ENCODE measurements at places on chromosomes 5 and 9.

DNA sequence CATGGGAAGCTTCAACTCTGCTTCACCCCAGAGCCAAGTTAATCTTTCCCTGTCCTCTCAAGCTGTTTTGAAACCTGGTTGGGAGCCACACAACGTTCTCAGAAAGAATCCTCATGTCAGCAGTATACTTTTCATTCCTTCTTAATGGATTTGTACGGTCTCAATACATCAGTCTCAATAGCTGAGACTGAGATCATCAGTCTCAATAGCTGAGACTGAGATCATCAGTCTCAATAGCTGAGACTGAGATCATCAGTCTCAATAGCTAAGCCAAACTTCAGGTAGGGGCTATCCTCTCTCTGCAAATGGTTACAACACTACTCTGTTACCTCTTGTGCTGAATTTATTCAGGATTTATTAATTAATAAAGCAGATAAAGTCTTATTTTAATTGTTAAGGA lies 1317.4 kb upstream of the CDH9 start:
- no peak for DNase-seq

GRCh38 chr9:122095010-122095767 lies 2.1 kb upstream of the TTLL11 start:
- peak; percentile 33 for DNase-seq

GRCh38 chr5:38274370-38274769 lies 16.0 kb downstream of the EGFLAM start:
- DNase-seq = no peak

GRCh38 chr5:55345327-55345726 lies 37.5 kb downstream of the MTREX start:
- DNase-seq = no peak

DNA sequence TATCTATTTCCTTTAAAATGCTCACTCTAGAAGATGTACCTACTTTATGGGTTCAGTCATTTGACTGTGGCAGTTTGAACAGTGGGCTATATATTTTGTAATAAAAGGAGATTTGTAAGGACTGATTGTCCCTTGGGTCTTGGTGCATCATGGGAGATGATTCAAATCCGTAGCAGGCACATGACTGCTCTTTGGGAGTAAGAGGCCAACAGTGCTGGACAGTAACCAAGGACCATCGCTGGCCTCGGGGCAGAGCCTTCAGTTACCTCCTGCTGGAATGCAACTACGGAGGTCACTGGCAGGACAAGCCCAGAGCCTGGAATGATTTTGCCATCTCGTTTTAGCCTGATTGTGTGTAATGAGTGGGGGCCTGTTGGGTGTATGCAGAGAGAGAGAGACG lies 7.0 kb upstream of the MAMDC2 start:
- no peak for DNase-seq

DNA sequence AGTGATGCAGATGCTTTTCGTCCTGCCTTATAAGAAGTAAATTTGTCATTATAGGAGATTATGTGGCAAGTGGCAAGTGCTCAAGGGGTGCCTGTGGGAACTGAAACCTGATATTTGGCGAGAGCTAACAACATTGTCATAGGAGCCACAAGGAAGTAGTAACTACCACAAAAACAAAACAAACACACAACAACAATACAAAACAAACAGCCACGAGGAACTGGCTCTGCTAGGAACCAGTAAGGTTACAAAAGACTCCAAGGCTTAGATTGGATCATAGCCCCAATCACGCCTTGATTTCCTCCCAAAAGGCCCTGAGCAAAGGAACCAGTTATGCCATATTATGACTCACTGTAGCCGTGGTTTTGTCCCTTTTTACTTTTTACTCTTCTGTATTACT lies 1045.2 kb downstream of the CDH12 start:
- peak; percentile 59 for DNase-seq
